ENCODE measurements at places on chromosomes 6 and 20.

- DNase-seq, result no peak
These were observed 165.1 kb upstream of the SLC24A3 start for GRCh38 chr20:19047040-19047950.

DNA sequence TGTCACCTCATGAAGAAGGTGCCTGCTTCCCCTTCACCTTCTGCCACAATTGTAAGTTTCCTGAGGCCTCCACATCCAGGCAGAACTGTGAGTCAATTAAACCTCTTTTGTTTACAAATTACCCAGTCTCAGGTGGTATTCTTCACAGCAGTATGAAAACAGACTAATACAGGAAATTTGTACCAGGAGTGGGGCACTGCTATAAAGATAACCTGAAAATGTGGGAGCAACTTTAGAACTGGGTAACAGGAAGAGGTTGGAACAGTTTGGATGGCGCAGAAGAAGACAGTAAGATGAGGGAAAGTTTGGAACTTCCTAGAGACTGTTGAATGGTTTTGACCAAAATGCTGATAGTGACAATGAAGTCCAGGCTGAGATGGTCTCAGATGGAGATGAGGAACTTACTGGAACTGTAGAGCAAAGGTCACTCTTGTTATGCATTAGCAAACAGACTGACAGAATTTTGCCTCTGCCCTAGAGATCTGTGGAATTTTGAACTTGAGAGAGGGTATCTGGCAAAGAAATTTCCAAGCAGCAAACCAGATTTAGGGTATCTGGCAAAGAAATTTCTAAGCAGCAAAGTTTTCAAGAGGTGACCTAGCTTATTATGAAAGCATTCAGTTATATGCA lies 23.5 kb upstream of the COL21A1 start:
- DNase-seq, result no peak

GRCh38 chr20:59662856-59663512 lies 58.6 kb downstream of the PHACTR3 start:
- DNase-seq, result no peak

DNA sequence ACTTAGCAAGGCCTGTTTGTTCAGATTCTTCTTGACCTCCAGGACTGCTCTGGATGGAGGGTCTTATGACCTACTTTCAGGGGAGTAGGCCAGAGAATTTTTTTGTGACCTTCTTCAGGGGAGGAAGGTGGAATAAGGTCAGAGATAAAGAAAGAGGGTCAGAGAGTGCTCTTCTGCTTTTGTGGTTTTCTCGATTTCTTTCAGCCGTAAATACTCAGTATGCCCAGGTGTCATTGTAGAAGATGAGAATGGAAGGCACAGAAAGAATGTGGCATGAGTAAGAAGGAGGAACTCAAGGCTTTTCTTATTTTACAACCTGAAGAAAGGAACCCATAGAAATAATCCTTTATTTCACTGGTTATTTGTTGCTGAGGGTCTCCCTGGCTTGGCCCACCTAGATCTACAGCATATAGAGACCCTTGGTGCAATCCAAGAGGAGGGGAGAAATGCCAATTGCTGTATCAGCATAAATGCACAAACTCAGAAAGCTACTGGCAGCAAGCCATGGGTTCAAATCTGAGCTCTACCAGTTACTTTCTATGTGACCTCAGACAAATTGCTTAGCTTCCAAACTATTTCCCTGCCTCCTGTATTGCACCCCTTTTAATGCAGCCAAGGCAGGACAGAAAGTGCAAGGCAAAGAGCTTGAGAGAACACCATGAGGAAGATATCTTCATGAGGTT lies 68.0 kb downstream of the OLIG3 start:
- DNase-seq, result no peak

- no peak for DNase-seq
These were observed 4.2 kb downstream of the ADTRP start for GRCh38 chr6:11774426-11774825.

GRCh38 chr6:169648617-169649016 lies 53.2 kb downstream of the WDR27 start:
- DNase-seq, result no peak

GRCh38 chr6:87799651-87800050 lies 97.6 kb upstream of the AKIRIN2 start:
- DNase-seq, result no peak

GRCh38 chr6:97663252-97663651 lies 380.2 kb upstream of the MMS22L start:
- DNase-seq, result no peak

DNA sequence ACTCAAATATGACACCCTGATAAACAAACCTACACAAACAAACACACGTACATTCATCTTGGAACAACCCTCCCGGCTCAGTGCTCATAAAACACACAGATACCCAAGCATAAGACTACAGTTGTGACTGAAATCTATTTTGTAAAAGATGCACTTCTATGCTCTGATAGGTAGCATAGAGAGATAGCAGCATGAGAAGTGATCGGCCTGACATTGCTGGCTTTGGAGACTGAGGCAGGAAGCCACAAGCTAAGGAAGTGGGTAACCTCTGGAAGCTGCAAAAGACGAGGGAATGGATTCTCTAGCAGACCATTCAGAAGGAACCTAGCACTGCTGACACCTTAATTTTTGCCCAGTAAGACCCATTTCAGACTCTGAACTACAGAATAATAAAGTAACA lies 1.6 kb upstream of the RNF39 start:
- no peak for DNase-seq

DNA sequence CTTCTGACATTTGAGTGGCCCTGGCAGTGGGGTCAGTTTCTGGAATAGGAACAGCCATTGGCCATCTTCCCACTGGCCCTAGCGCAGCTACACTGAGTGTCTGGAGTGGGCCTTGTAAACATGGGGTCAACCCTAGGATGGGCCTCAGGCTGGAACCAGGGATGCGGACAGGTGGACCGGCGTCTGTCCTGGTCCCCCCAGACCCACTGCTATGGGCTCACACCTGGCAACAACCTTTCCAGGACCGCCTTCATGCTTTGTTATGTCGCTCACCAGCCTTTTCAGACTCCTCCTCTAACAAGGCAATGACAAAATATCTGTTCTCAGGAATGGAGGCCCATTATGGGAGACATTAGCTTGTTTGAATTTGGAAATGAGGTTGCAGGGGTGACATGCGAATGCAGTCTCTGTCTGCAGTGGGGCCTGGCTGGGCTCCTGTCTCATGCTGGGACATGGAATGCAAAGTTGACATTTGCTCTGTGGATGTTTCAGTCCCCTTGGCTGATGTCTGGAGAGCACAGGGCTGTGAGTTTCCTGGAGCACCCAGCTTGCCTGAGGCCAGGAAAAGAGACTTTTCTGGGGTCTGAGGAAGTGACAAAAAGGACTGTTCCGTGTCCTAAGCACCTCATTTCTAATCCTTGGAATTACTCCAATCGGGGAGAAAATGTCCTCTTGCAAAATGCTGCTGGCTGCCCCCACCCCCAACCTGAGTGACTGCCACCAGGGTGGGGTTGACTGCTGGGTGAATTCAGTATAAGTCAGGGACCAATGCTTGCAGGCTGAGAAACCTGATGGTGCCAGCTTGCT lies 98.7 kb upstream of the PMEPA1 start:
- no peak for DNase-seq
